ENCODE measurements at places on chromosomes 1 and 21.
A peak's percentile ranks its signal among the peaks of the same experiment; 100 is the strongest.

DNA sequence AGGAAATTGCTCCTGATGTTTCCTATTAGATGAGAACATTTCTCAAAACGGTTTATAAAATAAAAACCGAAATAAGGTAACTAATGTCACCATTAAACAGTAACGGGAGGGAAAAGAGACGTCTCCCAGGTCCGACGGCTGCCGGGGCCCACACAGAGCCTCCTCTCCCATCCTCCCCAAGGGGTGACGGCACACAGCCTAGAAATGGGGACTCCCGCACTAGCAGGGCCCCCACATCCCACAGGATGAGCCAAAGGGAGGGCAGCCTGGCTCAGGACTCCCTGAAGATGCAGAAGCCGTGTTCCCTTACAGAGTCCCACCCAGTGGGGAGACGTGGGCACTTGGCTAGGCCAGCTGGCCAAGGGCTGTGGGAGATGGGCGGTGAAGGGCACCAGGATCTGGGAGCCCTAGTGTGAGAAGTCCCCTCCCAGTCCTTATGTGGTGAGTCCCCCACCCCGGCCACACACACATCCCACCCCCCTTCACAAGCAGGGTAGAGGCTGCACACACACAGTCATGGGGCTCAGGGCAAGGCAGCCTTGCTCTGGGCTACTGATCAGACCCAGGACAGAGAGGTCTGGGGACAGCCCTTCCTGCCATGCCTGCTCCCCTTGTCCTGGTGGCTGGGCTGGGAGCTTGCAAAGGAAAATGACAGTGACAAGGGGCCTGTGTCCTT lies 3.3 kb downstream of the KRTAP10-3 start:
- DNase-seq: no peak

GRCh38 chr1:191034132-191034531 lies 556.5 kb upstream of the BRINP3 start:
- DNase-seq: no peak

- no peak for DNase-seq
These were observed 13.7 kb downstream of the TFF3 start for GRCh38 chr21:42301371-42302075.

- no peak for DNase-seq
These were observed 5.8 kb upstream of the ERG start for GRCh38 chr21:38504066-38504465.

DNA sequence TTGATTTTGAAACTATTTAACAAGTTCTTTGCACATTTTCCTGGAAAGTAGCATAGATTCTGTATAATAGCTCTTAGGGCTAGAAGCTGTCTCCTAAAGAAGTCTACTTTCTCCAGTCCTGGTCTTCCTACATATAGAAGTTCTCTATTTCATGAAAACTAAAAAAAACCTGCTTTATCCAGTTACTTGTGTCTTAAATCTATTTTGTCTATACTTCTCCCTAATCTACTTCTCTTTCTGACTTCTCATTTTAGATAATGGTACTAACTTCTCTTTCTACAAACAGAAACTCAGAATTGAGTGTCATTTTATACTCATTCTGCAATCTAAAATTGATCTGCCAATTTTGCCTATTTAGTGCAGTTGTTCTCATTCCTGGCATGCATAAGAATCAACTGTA lies 28.7 kb downstream of the PDE4B start:
- DNase-seq: no peak

GRCh38 chr1:186615332-186615731 lies 64.9 kb downstream of the PTGS2 start:
- no peak for DNase-seq

DNA sequence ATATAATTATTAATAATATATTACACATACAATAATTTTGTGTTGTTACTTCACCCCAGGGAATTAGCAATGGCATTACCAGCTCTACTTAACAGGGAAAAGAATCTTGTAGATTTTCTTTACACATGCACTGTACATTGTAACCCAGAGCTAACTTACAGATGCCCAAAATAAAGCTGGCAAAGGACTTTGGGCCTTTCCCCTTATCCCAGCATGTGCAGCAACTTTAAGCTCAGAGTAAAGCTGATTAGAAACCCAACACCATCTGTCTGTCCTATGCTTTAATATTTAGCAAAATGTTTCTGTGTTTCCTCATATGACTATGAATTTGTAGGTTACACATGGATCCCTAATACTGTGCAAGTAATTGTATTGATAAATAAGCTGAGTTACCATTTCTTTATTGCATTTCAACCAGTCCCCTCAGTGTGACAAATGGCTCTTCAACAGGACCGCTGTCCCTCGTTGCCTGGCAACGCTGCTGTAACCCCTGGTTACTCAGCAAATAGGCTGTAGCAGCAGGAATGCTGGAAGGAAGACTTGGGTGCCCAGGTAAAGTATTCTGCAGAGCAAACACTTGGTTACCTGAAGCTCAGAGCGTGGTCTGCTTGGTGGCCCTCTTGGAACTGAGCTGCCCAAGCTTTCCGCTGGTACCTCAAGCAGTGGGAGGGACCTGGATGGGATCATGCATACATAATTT lies at the start of gene USH2A:
USH2A (minus strand) TSS at position 628 of the 700 bp plus-strand sequence. CDS start 1,112 bp downstream, outside the sequence.
- DNase-seq: peak; percentile 80

GRCh38 chr1:108036796-108037562 lies 72.0 kb upstream of the VAV3 start:
- DNase-seq: no peak

- DNase-seq: peak; percentile 60
These were observed 545 bp downstream of the PATJ start for GRCh38 chr1:61742620-61743430.

DNA sequence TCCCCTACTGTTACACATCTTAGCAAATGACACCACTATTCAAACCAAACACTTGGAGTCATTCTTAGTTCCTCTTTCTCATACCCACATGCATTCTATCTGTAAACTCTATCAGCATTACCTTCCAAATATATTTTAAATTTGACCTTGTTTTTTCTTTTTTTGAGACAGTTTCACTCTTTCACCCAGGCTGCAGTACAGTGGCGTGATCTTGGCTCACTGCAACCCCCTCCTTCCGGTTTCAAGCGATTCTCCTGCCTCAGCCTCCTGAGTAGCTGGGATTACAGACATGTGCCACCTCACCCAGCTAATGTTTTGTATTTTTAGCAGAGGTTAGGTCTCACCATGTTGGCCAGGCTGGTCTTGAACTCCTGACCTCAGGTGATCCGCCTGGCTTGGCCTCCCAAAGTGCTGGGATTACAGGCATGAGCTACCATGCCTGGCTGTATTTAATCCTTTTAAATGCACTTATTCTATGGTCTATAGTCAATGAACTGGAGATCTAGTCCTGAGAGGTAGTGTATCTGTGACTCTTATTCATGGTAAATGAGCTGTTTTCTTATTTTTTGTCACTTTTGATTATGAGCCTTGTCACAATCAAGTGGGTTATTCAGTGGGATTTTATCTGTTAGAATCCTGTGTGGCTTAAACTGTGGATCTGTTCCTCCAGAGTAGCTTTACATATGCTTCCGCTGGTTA lies 73.1 kb downstream of the GATAD2B start:
- no peak for DNase-seq

- DNase-seq: no peak
These were observed 166.9 kb upstream of the SYT6 start for GRCh38 chr1:114320586-114320985.

- no peak for DNase-seq
These were observed 212.6 kb downstream of the COL24A1 start for GRCh38 chr1:85943945-85944344.

DNA sequence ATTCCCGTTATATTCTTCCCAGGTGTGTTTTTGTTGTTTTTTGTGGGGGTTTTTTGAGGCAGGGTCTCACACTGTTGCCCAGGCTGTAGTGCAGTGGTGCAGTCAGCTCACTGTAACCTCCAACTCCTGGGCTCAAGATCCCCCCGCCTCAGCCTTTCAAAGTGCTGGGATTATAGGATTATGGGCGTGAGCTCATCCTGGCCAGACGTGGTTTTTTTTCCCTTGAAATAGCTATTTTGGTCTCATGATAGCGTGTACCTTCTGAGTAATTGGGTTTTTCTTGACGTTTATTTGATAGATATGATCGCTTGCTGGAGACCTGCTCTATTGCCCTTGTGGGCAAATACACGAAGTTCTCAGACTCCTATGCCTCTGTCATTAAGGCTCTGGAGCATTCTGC lies 17.6 kb downstream of the CTPS1 start:
- DNase-seq: no peak

DNA sequence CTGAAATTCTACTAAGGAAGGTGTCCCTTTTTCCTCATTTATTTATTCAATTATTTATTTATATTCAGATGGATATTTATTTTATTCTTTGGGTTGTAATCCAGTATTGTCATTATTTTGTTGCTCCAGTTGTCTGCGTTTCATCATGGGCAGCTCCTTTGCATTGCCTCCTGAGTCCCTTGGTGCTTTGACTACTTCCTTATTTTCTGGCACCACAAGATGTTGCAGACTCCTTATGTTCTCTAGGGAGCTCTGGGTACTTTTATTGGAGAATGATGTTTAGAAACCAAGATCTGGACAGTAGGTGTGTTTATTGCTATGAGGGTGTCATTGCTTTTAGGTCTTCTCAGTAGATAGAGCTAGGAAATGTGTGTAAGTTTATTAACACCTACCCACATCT lies 59.9 kb upstream of the ERRFI1 start:
- DNase-seq: no peak

Data from NCI-H2029 treated with DMSO at 0.1 percent for 48 hours (cell line).